ENCODE measurements at places on chromosomes 7 and 10.

GRCh38 chr10:132860532-132860931 is 74.6 kb upstream of the NKX6-2 start:
- no peak for DNase-seq

- no peak for DNase-seq
Observed at GRCh38 chr7:22238354-22239311, 118.3 kb downstream of the RAPGEF5 start.

- DNase-seq: no peak
Observed at GRCh38 chr10:100570506-100570905, 34.8 kb downstream of the HIF1AN start.

- no peak for DNase-seq
Observed at GRCh38 chr7:103446049-103446520, at the start of gene SLC26A5. Gene SLC26A5, minus strand, starts transcription at chr7:103446207. Its CDS starts 24,693 bp downstream, at chr7:103421514.

DNA sequence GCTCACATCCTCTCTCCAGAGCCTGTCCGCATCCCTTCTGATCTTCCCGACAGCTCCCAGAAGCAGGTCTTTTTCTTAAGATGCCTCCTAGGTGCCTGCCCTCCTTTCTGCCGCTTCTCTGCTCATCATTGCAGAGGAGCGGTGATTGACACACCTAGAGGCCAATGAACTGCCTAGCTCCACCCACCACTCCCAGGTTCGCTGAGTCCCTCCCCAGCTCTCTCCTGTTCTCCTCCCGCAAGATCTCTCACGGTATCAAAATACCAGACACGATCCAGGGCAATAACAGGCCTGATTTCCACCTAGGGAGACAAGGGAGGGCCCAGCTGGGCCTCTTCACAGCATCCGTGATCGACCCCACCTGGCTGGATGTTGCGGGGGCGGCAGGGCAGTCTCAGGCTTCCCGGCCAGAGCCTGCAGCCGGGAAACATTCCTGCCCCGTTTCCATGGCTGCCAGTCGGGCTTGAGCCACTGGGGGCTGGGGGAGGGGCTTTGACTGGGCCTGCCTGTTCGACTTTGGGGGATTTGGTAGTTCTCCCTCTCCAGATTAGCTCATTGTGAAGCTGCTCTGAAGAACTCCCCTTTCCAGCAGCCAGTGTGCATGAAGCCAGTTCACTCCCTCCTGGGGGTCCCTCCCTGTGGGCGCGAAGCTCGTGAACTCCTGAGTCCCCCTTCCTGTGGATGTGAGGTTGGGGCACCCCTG is 373.5 kb downstream of the RPS24 start:
- peak; percentile 59 for DNase-seq

DNA sequence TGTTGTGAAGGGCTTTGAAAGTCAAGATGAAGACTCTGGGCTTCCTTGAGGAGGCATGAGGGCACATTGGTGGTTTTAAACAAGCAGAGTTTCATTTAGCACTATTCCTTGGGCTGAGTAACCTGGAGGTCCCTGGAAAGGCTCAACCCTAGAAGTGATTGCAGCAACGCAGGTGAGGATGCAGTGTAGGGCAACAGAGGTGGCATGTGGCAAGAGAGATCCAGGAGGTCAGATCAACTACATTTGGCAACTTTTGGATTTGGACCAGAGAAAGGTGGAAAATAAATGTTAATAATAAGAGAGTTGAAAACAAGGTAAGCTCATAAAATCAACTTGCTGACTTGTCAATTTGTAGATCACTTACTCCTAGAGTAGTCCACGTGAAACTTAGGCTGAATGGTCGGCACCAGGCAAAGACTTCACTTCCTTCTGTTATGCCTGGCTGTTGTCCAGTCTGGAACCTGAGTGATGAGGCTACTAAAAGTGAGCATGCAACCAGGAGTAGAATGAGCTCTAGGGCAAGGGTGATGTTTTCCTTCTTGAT is 414.6 kb upstream of the ZMIZ1 start:
- DNase-seq: no peak

- DNase-seq: no peak
Observed at GRCh38 chr10:122258136-122259074, 12.7 kb upstream of the BTBD16 start.

GRCh38 chr10:116905845-116906210 is 56.5 kb downstream of the ENO4 start:
- DNase-seq: no peak

- DNase-seq: peak; percentile 74
Observed at GRCh38 chr7:128217030-128217805, 23.9 kb upstream of the LEP start.

- DNase-seq: peak; percentile 75
Observed at GRCh38 chr10:79298403-79299244, 48.6 kb upstream of the PPIF start.

- DNase-seq: peak; percentile 54
Observed at GRCh38 chr7:24587853-24588252, 14.6 kb downstream of the PALS2 start.

DNA sequence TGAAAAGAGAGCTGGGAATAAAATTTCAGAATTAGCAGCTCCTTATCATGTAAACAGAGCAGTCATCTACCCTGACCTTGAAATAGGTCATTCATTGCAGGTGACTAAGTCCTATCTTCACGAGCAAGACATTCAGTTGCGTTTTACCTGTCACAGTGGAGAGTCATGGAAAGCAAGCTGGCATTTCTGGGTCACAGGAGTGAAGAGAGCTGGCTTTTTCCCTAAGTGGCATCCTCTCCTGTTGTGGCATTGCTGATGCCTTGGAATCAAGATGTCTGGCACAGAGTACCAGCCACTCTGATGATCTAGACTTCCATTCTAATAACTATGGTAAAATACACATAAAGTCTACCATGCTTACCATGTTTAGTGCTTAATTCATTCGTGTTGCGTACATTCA is 70.8 kb downstream of the SCRN1 start:
- no peak for DNase-seq

- no peak for DNase-seq
Observed at GRCh38 chr7:133753513-133753912, 373.6 kb upstream of the LRGUK start.

- DNase-seq: no peak
Observed at GRCh38 chr7:84188786-84189405, 5.7 kb downstream of the SEMA3A start.

DNA sequence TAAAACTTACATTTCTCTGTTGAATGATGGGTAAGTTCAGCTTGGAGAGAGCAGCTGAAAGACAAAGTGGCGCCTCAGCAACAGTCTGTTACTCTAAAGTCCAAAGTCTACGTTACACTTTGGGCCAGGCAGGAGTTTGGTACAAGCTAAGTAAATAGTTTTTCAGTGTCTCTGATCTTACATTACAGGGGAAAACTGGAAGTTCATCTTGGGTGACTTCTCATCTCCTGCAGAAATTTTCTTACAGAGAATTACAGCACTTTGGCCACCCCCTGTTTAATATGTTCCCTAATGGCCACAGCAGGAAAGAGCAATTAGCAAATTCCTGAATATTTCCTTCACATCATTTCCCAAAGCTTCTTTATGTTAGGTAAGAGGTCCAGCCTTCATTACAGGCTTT is 67.1 kb downstream of the ABCC2 start:
- DNase-seq: no peak

DNA sequence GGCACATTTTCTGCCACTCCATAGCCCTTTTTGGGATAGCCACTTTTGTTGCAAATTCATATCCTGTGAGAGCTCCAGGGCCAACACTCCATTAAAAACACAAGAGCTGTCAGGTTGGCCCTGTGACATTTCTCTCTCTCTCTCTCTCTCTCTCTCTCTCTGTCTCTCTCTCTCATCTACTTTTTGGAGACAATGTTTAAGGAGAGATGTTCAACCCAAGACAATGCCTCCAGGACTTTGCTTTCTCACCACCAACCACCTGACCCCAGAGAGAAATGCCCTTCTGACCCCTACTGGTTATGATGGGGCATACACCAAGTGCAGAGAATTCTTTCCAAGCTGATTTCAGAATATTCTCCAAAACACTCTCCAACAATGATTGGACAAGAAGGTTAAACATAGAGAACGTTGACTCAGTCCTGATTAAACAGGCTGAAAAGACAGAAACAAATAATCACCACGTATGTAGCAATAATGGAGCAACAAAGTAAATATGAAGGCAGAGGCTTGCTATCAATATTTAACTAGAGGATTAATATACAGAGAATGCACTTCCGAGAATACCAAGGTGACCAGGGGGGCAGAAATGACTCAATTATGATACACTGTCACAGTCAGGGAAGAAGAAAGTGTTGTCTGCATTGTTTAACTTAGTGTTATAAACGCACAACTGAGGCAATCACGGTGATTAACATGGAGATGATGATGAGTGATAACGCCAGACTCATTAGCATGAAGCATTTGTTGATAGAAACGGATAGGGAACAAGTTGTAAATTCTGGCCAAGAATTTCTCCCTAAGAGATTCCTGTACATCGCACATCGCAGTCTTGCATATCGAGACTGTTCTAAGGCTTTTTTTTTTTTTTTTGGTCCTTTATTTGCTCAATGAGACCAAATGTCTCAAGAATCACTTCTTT is 178.5 kb downstream of the NRP1 start:
- peak; percentile 44 for DNase-seq

DNA sequence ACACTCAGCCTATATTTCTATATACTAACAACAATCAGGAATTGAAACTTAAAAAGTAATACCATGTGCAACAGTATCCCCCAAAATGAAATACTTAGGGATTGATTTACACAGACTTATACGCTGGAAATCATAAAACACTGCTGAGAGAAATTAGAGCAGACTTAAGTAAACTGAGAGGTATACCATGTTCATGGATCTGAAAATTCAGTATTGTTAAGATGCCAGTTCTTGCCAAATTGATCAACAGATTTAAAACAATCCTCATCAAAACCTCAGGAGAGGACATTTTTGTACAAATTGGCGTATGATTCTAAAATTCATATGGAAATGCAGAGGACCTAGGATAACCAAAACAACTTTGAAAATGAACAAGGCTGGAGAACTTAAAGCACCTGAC is 37.3 kb downstream of the DCLRE1C start:
- no peak for DNase-seq

DNA sequence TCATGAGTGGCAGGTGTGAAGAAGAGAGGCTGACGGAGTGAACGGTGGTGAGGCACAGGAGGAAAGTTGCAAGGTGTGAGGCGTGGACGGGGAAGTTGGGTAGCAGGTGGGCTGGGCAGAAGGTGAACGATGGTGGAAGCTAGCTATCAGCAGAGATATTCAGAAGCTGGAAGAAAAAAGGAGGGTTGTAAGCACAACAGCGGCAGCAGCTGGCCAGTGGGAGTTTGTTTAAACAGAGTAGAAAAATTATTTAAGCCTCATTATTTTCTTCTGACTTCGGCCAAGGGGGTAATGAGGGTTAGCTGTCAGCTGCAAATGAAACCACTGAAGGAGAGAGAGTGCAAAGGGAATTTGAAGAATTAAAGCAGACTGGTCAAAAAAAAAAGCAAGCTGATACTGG is 62.1 kb upstream of the PRKAR2B start:
- DNase-seq: no peak

- no peak for DNase-seq
Observed at GRCh38 chr7:103660455-103661371, 214.7 kb upstream of the SLC26A5 start.

DNA sequence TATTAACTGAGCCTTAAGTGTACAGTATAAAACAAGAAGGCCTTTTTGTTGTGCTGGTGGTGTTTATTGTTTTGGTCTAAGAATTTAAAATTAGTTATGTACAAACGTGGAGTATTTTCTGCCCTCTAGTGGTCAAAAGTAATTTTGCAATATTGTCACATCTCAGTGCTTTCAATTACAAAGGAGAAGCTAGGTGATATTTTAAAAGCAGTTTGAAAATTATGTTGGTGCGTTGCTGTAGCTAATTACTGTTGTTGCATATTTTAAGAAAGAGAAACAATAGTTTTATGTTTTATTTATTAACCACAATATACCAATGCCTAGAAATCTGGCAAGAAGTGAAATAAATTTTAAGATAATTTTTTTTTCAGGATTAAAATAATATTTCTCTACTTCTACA is 11.4 kb downstream of the NPVF start:
- DNase-seq: no peak

- no peak for DNase-seq
Observed at GRCh38 chr10:72275351-72276012, 1.8 kb downstream of the DDIT4 start.

GRCh38 chr10:35388197-35388596 is 51.9 kb downstream of the CCNY start:
- no peak for DNase-seq

GRCh38 chr10:6228647-6229046 is 25.9 kb downstream of the PFKFB3 start:
- DNase-seq: no peak

- no peak for DNase-seq
Observed at GRCh38 chr10:5538892-5539651, 14.3 kb downstream of the CALML3 start.

- DNase-seq: no peak
Observed at GRCh38 chr7:47143339-47143738, 438.6 kb downstream of the TNS3 start.

- no peak for DNase-seq
Observed at GRCh38 chr7:151863386-151864079, 13.4 kb downstream of the PRKAG2 start.

GRCh38 chr10:75967491-75967890 is 536.1 kb downstream of the LRMDA start:
- DNase-seq: no peak

- DNase-seq: no peak
Observed at GRCh38 chr7:68224041-68224741, 1227.6 kb downstream of the TYW1 start.

DNA sequence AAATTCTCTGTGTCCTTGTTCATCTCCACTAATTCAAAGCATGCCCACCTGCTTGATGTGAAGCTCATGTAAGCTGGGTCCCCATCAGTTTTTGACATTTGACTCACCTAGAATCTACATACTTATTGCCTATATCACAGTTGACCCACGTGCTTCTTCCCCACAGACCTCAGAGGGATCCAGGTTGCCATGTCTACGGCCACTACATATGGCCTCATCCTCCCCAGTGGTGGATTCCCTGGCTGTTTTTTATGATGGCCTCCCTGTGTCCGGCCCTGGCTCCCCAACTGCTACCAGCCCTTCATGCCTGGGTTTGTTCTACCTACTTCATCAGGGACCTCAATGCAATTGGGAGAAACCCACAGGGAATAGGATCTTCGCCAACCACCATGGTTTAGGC is 187.4 kb upstream of the GDF10 start:
- no peak for DNase-seq

DNA sequence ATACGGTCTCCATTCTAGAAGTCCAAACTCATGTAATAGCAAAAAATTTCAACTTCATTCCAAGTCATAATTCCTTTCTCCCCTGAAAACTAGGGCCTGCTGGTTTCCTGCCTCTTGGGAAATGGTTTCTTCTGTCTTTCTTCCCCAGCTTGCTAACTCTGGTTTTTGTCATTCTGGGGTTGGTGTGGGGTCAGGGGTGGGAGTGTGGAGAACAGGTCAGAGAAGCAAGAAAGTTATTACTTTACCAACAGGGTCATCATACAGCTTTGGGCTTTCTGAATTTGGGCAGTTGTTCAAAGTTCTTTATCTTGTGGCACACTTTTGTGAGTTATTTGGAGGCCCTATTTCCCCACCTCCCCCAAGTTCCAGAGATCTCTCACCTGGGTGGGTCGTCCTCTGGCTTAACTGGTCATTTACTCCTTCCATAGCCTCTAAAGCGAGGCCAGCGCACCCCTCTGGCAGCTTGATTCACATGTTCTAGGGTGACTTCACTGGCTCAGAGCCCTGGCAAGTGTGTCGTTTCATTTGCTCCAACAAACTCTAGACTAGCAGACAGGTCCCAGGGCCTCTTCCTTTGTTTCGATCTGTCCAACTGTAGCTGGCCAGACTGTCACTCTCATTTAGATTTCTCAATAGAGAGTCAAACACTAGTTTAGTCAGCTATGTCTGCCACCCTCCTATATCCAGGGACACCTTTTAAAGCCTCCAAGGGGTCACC is 161.2 kb downstream of the JCAD start:
- DNase-seq: no peak

Measured in CD4-positive, alpha-beta T cell treated with Interleukin-15 for 1 hour (primary cell).